Astrocyte of the cerebellum (primary cell): ENCODE measurements at places on chromosomes 7 and 10.

DNA sequence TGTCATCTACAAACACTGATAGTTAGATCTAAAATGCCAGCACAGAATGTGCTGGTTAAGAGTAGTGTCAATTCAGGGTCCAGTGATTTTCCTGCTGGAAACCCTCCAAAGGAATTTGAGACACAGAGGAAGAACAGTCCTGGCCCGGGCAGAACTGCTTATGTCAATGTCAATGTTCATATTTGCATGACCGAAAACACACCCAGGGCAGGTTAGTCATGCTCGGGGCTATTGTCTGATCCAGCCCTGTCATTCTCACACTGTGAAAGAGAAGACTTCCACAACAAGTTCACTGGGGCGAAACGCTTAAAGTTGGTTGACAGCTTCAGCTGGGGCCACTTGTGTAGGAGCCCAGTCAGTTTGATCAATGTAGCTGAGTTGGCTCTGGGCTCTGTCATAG, 139.3 kb downstream of the C1GALT1 start:
- DNase-seq, result peak; percentile 28

DNA sequence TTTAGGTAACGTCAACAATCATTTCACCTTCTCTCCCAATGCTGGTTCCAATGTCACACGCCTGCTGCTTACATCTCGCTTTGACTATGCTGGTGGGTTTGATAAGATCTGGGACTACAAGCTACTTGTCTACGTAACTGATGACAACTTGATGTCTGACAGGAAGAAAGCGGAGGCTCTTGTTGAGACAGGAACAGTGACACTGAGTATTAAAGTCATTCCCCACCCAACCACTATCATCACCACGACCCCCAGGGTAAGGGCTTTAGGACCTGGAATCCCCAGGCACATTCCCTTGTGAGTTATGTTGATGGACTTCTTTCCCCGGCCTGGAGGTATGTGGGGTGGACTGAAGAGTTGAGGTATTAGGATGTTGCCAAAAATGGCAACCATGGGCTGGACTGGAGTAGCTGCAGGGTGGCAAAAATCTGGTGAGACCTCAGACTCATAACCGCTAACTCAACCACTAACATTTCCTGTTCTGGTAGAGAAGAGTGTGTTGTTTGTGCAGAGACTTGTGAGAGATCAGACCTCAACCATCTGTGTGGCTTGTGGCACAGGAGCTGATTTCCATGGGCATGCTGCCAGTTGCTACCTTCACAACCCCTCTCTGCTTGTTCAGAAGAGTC, 59.2 kb downstream of the CDHR3 start:
- DNase-seq, result peak; percentile 88

DNA sequence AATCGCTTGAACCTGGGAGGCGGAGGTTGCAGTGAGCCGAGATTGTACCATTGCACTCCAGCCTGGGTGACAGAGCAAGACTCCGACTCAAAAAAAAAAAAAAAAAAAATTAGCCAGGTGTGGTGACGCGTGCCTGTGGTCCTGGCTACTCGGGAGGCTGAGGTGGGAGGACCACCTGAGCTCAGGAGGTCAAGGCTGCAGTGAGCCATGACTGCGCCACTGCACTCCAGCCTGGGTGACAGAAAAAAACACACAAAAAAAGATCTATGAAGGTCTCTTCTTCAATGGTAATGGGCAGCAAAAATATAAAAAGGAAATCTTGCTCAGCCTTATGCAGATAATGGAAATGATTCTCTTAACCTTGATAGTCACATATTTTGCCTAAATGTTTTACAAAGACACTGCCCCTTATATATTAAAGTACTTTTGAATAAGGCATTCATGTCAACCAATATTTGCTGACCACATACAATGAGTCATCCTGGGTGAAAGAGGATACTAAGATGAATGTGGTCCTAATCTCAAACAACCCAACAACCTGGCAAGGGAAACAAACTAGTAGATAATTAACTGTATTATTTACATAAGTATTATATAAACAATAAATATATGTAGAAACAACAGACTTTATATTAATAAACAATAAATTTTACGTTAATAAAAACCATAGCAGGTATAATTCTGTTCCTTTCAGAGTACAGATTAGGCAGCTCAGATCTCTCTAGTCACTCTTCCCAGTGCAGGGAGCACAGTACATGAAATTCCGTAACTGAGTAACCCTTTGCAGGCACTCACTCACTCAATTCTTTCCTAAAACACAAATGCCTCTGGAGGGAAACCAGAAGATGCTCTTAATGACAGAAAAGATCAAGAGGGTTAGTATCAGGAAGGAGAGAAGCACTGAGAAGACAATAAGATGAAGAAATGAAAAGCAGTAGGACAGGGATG, 8.1 kb downstream of the TOMM7 start:
- DNase-seq, result peak; percentile 27

DNA sequence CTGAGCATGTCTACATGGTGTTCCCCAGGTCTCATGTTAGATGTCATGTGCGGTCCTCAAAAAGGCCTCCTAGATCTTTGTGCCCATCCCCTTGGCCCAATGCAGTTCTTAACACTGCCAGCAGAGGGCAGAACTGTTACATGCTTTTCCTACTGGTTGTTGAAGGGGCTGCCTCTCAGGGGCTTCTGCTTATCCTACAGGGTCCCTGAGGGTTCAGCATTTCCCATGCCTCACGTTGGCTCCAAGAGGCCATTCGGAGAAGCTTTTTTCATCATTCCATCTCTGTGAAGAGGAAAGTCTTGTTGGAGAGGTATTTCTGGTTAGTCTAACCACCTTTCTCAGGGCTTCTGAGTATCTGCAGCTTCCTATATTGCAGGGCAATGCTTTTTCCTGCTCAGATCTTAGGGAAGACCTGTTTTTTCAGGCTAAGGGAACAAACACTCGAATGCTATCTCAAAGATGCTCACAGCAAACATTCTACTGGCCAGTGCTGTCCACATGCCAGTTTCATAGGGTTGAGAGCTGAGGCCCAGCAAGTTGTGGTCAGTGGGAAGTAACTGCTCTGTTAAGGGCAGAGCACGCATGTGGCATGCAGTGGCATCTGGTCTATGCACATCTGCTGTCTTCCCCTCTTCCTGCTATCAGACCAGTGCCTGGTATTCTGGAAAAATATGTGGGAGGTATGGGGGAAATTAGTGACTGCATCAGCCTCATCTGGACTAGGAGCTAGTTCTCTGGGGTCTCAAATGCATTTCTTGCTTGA, 31.5 kb downstream of the MBL2 start:
- DNase-seq, result peak; percentile 4

DNA sequence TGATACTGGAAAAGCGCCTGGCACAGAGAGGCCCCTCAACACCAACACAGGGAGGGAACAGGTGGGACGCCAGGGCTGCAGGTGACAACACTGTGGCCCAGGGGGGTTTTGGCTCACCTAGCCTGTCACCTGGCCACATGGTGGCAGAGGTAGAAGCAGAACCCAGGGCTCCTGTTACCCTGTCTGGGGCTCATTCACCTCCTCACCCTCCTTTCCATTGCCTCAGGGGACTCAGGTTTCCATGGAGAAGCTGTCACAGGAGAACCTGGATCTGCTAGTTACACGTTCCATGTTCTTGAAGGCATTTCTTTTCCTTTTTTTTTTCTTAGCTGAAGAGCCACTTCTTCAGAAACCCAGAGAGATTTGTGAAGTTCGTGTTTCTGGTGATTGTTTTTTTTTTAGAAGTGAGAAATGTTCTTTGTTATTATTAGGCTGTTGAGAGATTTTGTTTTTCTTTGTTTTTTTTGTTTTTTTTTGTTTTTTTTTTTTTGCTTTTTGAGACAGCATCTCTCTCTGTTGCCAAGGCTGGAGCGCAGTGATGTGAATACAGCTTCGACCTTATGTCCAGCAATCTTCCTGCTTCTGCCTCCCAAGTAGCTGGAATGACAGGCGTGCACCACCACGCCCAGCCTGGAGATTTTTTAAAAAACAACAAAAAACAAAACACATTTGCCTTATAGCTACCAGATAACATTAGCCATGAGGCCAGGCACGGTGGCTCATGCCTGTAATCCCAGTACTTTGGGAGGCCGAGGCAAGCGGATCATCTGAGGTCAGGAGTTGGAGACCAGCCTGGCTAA, 16.0 kb downstream of the DENND2A start:
- DNase-seq, result no peak

GRCh38 chr7:124171068-124171467, 138.2 kb upstream of the TMEM229A start:
- no peak for DNase-seq

GRCh38 chr10:72783410-72783833, 91.5 kb downstream of the MCU start:
- no peak for DNase-seq

DNA sequence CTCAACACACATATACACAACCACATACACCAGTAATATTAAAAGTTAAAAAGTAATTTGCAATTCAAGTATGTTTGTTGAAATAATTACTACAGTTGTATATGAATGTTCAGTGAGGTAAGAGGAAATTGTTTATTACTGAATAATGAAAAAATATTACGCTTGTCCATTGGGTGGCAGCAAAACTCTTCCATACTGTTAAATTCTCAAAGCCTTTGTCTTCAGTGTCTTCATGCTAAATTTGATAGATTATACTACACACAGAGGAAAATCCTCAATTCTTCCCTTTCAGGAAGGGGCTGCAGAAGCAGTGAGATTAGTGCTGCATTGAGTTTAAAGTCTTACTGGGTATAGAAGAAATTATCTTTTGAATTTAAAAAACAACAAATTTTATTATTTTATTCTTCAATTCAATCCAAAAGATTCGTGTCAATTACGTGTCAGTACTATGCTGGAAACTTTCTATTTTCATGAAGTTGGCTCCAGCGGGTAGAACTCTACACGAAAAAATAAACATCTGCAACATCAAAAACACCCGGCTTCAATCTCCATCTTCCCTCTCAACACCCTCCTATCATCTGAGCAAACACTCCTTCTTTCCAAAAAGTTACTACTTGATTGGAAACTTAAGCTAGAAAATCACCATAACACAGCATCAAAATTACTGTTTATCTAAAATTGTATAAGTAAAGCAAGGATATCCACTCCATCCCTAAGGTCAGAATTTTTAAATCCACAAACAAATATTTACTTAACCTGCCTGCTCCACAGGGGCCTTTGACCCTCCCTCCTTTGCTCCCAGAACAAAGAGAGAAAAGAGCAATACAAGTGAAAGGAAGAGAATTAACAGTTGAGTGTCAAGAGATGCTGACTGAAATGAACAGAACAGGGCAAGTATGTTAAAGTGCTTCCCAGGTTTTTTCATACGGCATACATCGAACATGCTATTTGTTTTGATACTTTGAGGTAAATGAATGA, 37.0 kb upstream of the TES start:
- peak; percentile 46 for DNase-seq

DNA sequence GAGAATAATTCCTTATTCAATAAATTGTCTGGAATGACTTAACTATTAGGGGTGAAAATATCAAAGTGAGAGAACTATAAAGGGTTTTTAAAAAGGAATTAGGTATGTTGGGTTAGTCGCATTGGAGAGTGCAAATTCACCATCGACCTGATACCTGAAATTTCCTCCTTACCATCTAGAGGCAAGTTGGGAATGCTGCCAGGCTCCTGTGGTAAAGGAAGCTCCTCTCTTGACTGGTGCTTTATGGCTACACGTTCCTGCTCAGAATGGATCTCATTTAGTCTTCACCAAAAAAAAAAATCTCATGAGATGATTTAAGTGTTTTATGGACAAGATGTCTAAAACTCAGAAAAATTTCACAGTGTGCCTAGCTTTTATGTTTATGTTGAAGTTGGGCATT, 129.8 kb downstream of the EGFR start:
- DNase-seq, result no peak

GRCh38 chr10:123885406-123886170, 6.0 kb downstream of the CPXM2 start:
- no peak for DNase-seq

DNA sequence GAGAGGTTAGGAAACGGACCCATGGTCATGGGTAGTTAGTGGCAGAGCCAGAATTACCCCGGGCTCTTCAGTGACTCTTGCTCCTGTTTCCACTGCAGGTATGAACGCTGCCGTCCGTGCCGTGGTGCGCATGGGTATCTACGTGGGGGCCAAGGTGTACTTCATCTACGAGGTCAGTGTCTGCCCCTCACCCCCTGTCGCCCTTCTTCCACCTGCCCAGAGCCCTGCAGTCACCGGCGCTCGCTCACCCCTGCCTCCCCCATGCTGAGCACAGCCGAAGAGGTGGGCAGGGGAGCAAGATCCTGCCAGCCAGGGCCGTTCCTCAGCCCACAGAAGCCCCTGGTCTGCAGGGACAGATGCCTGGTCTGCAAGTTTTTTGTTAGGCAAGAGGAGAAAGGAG, 14.9 kb downstream of the PFKP start:
- no peak for DNase-seq

- DNase-seq, result peak; percentile 84
Observed at GRCh38 chr7:112898432-112899290, 108.5 kb upstream of the TMEM168 start.

DNA sequence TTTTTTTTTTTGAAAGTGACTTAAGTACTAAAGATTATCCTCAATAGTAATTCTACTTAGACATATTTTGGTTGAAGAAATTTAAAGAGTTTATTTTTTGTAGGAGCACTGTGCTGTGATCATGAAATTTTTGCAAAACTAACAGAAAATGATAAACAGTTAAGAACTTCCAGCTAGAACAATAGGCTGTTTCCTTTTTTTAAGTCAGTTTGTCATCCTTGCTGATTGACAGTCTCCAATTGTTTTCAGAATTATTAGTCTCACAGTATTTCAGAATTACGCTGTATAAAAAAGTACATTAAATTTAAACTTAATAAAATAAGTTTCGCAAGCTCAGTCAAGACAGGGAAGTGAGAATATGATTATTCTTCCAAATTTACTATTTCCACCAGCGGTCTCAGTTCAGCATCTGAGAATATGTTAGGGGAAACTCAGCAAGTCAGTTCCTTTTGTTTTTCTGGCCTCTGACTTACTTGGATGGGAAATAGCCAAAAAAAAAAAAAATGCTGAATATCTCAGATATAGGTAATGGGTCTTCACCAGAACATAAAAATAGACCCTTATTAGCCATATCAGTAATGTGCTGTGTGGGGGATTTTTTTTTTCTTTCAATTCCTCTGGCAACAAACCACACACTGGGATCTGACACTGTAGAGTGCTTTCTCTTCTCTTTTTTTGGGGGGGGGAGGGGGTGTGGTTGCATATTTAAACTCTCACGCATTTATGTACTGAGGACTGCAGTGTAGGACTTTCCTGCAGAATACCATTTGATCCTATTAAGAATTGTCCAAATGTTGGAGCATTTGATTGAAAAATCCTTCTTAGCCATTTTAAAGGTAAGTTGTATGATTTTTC, at the start of gene CD36:
Gene CD36 (plus strand): TSS at position 732 of the 855 bp plus-strand sequence. CDS start 8,099 bp downstream, outside the sequence.
- DNase-seq, result no peak

GRCh38 chr10:43026039-43026973, 50.6 kb upstream of the RET start:
- no peak for DNase-seq

DNA sequence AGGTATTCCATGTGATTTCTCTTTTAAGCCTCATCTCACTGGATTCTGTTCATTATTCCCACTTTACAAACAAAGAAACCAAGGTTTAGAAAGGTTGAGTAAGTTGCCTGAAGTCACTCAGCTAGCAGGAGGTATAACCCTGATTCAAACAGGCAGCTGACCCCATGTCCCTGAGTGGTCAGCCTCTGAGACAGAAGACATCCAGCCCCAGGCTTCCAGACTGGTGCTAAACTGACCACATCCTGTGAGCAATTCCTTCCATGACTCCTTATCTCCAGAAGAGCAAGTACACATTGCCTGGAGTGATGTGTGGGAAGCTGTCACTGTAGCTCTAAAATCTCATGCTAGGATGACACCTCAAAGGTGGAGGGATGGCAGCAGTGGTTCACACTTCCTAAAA, 3.7 kb downstream of the PLPP4 start:
- DNase-seq, result peak; percentile 78

GRCh38 chr10:7538970-7539654, 127.7 kb downstream of the ITIH5 start:
- no peak for DNase-seq

GRCh38 chr7:139059905-139060304, 24.1 kb upstream of the ZC3HAV1L start:
- DNase-seq, result no peak
